ENCODE measurements at places on chromosomes 12 and 14.

- DNase-seq: peak; percentile 42
Measured at GRCh38 chr12:124456652-124457152, 110.7 kb downstream of the NCOR2 start.

DNA sequence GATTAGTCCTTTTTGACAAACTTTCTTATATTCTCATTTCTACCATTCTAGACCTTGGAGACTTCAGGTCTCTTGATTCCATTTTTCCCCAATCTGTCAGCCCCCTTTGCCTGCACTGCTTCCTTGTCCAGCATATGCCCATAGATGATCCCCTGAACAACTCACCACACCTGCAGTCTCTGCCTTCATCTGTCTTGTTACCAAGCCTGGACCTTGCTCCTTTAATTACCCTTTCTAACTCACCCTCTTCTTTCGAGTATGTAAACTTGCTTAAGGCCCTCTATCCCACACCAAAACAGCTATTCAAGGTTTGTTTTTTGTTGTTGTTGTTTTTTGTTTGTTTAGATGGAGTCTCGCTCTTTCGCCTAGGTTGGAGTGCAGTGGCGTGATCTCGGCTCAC, 9.6 kb downstream of the COX14 start:
- DNase-seq: no peak

GRCh38 chr14:28635387-28635786, 131.2 kb upstream of the FOXG1 start:
- DNase-seq: peak; percentile 23

- no peak for DNase-seq
Measured at GRCh38 chr12:13472690-13473089, 276.2 kb downstream of the EMP1 start.

DNA sequence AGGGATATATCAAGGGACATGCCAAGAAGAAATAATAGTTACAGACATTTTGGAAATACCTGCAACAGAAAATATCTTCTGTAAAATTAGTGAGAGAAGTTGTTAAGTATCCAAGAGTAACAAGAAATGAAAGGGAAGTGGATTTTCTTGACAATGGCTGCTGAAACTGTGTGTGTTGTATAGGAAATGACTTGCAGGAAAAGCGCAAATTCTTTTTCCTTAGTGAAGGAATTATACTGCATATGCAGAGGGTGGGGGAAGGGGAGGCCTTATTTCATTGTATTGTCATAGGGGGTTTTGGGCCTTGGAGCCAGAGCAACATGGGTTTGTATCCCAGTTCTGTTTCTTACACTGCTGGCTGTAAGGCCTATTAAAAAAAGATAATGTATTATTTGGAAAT, 84.4 kb upstream of the DDHD1 start:
- DNase-seq: no peak

GRCh38 chr12:39763071-39763889, 143.7 kb upstream of the ABCD2 start:
- no peak for DNase-seq

GRCh38 chr14:71557351-71557750, 374.9 kb upstream of the RGS6 start:
- no peak for DNase-seq

GRCh38 chr14:74242021-74242779, 3.0 kb downstream of the VSX2 start:
- DNase-seq: no peak

DNA sequence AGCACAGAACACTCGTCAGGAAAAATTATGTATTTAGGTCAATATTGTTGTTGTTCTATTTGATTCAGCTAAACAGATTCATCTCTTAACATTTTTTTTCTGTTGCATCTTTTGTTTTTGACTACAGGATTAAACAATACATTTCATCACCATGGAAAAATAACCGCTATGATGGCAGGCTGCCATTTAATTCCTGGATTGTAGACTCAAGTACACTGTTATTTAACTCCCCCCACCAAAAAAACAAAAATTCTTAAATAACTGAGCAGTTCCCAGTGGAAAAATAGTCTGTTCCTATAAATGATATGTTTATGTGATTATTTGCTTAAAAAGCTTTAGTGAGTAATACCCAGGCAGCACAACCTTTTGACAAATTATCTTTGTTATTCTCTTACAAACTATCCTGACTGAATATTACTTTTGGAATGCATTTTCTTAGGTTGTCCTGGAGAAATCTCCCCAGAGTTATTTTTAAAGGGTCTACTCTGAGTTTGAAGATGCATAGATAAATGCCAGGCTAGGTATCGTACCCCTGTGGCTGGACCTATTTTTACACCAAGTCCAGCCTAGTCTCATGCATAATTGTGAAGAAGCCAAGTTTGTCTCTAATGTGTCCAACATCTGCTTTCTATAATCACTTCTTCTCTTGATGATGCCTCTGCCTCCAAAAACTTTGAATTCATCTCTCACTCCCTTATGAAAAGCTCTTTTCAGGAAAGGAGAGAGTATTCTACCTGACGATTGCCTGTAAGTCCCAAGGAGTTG, 3.7 kb downstream of the KERA start:
- DNase-seq: no peak

DNA sequence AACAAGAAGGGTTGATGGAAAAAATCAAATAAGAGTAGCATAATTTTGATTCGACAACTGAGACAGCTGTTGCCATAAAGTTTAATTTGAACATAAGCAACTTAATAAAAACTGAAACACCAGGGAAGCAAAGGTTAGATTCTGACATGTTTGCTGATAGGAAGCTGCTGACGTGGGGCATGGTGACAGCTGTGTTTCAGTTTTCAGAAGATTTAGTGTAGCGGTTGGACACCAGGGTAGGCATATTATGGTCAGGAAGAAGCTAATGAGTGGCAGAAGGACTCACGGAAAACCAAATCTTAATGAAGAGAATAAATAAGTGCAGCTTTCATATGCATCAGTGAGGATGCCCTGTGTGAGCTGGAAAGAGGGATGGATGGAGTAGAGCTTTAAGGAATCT, 336.7 kb upstream of the RPL10L start:
- DNase-seq: no peak

DNA sequence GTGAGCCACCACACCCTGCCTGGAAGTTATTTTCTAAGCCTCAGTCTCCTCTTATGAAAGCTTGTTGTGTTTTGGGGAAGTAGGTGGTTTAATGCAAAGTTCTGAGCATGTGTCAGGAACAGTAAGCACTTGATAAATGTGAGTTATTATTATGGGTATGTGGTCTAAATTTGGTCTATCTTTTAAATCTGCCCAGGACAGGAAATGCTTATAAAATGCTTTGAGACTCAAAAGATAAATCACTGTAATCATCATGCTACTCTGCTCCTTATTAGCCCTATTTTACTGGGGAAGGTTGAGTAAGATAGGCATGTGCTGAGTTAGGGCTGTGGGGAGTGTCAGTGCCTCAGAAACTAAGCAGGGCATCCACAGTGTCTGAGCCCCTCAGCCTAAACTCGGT, 13.1 kb upstream of the SRSF5 start:
- DNase-seq: no peak

DNA sequence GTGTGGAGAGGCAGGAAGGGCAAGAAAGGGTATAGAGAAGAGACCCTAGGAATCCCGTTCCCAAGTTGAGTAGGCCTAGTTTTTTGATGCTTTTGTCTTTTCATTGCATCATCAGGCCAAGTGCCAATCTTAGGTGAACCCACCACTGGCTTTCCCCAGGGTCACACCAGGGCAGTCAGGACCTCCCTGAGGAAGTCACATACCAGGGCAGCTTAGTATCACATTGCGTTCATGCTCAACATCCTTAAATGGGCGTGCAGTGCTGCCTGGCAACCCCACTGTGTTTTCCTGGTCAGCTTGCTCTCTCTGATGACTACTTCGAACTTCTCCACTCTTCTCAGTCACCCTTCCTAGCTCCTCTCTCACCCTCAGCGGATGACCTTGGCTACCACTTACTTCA, 9.0 kb downstream of the ASIC1 start:
- DNase-seq: no peak

DNA sequence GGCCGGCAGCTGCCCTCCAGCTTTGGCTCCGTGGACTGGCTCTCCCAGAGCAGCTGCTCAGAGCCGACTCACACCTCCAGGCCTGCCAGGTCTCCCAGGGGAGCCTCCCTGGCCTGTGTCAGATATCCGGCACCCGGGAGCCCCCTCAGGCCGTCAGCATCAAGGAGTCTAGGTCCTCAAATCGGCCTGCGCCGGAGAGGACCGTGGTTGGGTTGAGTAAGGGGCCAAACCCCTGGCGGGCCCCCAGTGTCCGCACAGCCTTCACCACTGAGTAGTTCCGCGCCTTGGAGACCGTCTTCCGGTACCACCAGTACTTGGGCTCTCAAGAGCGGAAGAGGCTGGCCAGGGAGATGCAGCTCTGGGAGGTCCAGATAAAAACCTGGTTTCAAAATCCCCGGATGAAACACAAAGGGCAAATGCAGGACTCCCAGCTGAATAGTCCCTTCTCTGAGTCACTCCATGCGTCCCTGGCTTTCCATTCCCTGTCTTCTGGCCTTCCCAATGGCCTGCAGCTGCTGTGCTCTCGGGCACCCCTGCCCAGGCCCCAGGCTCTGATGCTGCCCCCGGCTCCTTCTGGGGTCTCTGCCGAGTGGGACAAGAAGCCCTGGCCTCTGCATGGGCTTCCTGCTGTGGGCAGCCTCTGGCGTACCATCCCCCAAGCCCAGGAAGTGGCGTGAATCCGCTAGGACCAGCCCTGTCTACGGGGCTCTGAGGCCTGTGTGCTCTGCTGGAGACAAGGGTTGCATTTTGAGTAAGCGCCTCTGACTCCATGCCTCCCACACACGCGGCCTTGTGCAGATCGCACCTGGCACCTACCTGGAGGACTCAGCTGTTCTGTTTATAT, 245.1 kb upstream of the ATXN7L3B start:
- no peak for DNase-seq

- peak; percentile 19 for DNase-seq
Measured at GRCh38 chr14:60616461-60616959, 32.8 kb downstream of the SIX1 start.

DNA sequence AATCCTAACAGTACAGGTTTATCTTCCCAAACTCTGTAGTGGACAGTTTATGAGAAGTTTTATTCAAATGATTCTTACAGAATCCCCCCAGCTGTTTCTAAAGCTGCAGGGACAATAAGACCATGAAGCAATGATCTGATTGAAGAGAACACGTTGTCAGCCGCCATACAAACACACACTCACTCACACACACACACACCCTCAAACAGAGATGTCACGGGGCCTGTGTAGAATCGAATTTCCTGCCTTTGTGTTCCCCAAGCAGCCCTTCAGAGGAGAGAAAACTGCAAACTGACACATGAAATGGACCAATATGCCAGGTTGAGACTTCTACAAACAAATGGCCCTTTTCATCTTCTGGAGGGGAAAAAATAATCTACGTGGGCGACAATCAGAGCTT, 80.5 kb upstream of the TBX3 start:
- DNase-seq: peak; percentile 61

GRCh38 chr14:72828604-72829003, 65.3 kb downstream of the DPF3 start:
- DNase-seq: no peak

GRCh38 chr12:120039711-120040110, 50.7 kb downstream of the BICDL1 start:
- no peak for DNase-seq
